ENCODE measurements at places on chromosomes 11 and 22.

GRCh38 chr11:14327116-14327515, 31.9 kb downstream of the RRAS2 start:
- no peak for DNase-seq

GRCh38 chr11:45155627-45156180, 9.3 kb downstream of the PRDM11 start:
- no peak for DNase-seq

DNA sequence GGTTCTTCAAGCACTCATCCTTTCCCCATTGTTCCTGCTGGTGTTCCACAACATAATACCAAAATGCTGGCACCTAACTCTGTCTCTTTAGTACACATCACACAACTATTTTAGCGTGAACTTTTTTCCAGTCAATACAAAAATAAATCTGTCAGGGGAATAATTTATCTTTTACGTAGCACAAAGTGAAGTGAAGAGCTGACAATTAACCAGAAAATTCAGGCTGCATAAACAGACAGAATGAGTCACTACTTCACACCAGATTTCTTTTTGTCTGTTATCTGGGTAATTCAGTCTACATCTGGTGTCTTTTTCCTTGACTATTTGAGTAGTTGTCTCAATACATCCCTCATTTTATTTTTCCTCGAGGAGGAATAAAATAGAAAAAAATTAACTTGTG, 7.9 kb upstream of the ETS1 start:
- DNase-seq = no peak

- no peak for DNase-seq
Observed at GRCh38 chr22:17376950-17377349, 7.7 kb downstream of the CECR2 start.

DNA sequence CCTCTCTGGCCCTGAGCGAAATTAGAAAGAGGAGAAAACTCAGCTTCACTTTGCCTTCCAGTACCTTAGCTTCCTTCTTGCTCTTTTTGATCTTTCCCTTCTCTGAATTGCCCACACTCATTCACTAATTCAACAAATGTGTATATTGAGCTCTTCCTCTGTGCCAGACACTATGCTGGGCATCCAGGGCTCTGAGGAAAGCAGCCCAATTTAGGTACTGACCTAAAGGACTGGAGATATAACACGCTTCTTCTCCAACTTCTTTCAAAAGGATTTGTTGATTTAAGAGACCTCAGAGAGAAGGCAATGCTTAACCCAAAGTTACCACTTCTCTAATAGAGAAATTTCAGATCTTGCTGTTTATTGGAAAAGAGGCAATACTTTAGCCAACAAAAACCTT, 103.6 kb downstream of the TMPRSS5 start:
- no peak for DNase-seq

DNA sequence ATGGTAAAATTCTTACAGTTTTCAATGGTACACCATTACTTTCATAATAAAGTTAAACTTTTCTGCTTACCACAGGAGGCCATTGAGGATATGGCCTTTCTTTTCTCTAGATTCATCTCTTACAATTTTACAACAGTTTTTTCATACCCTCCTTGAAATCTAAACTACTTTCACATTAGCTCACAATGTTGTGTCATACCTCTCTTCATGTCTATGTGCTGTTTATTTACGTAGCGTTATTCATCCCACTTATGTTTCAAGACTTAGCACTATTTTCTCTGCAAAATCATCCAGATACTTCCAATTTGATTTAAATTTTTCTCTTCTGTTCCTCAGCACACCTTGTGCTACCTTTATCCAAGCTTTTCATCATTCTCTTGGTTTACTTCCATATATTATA, 123.3 kb downstream of the METTL15 start:
- DNase-seq = no peak

GRCh38 chr11:45247433-45247832, 38.7 kb downstream of the SYT13 start:
- DNase-seq = peak; percentile 33

DNA sequence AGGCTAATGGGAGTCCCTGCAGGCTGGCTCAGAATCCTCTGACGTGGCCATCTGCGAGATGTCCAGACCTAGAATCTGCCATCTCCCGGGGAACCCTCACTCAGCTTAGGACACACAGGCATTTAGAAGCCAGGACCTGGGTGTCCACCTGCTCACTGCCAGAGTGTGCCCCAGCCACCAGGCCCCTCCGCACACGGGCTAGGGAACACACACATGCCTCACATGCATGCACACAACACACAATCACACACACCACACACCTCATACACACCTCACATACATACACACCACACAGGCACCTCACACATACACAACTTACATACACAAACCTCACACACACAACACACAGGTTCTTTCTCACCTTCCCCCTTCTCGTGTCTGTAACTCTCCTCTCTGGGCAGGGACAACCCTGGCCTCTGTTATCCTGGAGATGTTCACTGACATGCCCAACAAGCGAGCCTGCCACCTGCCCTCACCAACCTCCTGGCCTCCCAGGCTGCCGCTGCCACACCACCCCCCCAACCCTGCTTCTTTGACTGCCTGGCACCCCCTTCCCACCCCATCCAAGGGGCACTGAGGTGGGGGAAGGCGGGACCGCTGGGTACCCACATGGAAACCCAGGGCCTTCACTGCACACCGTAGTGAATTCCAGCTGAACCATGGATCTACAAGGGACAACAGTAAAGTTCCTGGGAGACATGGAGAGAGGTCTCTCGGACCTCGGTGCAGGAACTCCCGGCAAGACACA, 38.1 kb downstream of the GNB1L start:
- DNase-seq = peak; percentile 29

DNA sequence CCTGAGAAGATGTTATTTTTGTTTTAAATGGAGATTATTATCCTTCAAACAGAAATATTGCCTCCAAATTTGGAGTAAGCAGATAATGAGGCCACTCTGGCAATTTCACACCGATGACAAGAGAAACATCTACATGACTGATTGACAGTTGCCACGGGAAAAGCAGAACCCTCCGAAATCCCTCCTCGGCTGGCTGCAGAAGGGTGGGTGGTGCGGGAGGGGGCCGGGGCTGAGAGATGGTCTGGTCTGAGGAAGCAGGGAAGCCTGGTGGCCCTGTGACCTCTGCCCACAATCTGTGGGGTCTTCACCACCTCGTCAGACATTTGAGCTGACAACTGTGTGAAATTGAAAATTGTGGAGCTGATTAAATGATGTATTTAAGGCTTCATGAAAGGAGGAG, 503.2 kb downstream of the MN1 start:
- no peak for DNase-seq

GRCh38 chr11:11414996-11415395, 61.9 kb upstream of the CSNK2A3 start:
- DNase-seq = no peak

- DNase-seq = no peak
Observed at GRCh38 chr11:78930810-78931523, 356.3 kb upstream of the NARS2 start.

- DNase-seq = no peak
Observed at GRCh38 chr22:22094921-22095320, 112.3 kb upstream of the TOP3B start.

- no peak for DNase-seq
Observed at GRCh38 chr11:17439316-17439782, 37.3 kb downstream of the ABCC8 start.

- no peak for DNase-seq
Observed at GRCh38 chr11:95078526-95078925, 11.1 kb upstream of the ENDOD1 start.

DNA sequence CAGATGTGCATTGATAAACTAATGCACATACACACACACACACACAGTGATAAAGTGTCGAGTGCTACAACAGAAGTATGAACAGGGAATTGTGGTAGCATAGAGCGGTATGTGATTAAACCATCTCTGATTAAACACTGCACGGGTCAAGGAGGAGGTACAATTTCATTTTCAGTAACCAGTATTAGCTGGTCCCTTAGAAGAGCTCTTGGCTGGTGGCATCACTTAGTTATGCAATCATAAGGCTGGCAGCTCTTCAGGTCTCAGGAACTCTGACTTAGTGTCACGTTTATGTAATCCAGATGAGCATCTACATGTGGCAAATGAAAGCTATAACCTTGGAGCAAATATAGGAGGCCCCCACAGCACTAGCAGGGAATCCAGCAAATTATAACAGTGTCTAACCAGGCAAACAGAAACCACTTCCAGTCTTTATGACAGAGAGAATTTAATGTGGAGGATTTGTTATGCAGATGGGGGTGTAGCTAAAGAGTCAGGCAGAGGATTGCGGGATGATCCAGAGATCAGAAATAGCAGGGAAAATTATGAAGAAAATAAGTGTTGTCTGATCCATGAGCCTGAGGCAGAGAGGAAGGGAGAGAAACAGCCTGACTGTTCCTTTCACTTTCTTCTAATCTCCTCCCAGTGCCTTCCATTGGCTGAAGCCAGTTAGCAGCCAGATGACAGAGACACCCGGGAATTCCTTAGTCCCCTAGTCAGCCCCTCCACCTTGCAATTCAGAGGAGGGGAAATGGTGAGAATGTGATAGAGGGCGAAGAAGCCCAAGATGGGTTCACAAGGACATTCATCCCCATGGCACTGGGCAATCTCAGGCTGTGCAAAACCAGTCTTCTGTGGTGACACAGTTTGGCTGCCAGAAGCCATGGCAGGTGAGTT, 533.1 kb upstream of the TENM4 start:
- DNase-seq = no peak

- DNase-seq = no peak
Observed at GRCh38 chr11:100753571-100753970, 66.5 kb downstream of the ARHGAP42 start.

GRCh38 chr22:17732251-17732854, 41.9 kb downstream of the BID start:
- DNase-seq = no peak

DNA sequence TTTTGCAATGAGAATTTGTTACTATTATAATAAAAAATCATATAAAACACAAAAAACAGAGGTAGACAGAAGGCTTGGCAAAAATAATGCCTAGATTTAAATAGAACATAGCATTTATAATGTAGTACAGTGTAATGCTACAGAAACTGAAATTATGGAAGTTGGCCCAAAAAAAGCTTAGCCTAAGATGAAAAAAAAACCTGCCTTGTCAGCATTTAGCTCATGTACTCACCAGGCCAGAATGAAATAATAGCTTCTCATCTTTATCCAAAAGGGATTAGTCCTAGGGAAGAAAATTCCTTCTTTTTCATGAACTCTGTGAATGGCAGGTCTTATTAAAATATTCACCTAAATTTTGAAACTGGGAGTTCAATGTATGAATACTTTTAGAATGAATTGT, 951.1 kb downstream of the LRRC4C start:
- no peak for DNase-seq

GRCh38 chr11:131645237-131645636, 274.8 kb downstream of the NTM start:
- DNase-seq = no peak

- no peak for DNase-seq
Observed at GRCh38 chr11:105004021-105004420, 18.9 kb downstream of the CASP5 start.

DNA sequence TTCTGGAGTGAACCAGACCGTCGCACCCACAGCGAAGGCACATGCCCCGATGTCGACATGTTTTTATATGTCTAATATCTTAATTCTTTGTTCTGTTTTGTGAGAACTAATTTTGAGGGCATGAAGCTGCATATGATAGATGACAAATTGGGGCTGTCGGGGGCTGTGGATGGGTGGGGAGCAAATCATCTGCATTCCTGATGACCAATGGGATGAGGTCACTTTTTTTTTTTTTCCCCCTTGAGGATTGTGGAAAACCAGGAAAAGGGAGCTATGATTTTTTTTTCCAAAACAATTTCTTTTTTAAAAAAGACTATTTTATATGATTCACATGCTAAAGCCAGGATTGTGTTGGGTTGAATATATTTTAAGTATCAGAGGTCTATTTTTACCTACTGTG, 49.2 kb upstream of the OR4B1 start:
- DNase-seq = no peak

GRCh38 chr11:14393889-14394288, 34.9 kb upstream of the RRAS2 start:
- no peak for DNase-seq

GRCh38 chr22:47345025-47345424, 582.6 kb downstream of the TBC1D22A start:
- no peak for DNase-seq

- DNase-seq = no peak
Observed at GRCh38 chr11:897253-898142, 13.1 kb downstream of the CHID1 start.

- no peak for DNase-seq
Observed at GRCh38 chr11:63553759-63554158, 9.4 kb downstream of the PLAAT2 start.

GRCh38 chr22:25177895-25178294, 21.8 kb upstream of the CRYBB3 start:
- DNase-seq = no peak

DNA sequence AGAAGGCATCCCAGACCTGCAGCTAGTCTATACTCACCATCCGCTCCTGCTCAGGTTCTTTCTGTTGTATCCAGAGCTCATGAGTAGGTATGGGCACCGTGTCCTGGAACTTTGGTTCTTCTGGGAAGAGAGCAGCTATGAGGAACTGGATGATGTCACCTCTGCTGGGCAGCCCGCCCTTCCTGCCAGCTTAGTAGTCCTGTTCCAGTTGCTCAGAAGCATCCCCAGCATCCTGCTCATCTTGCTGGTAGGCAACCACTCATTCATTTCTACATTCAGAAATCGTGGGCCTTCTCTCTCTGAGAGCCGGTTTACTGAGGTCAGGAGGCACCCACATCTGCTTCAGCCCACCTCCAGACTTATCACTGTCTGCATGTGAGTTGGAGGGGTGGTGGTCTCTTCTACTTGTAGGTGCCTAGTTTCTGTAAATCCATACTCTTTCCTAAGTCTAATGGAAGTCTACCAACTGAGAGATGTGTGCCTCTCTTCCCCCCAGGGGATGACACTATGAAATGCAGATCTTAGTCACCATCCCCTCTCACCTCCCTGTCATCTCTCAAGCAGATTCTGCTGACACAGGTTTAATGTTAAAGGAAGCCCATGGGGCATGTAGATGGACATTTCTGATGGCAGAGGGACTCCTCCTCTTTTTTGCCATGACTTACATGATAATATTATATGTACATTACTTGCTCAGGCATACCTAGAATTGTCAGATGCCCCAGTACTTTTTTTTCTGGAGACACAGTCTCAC, 29.6 kb upstream of the CCDC134 start:
- DNase-seq = no peak

- no peak for DNase-seq
Observed at GRCh38 chr11:76551400-76551799, 106.6 kb downstream of the EMSY start.

- DNase-seq = no peak
Observed at GRCh38 chr22:17496841-17497240, 66.5 kb upstream of the SLC25A18 start.

DNA sequence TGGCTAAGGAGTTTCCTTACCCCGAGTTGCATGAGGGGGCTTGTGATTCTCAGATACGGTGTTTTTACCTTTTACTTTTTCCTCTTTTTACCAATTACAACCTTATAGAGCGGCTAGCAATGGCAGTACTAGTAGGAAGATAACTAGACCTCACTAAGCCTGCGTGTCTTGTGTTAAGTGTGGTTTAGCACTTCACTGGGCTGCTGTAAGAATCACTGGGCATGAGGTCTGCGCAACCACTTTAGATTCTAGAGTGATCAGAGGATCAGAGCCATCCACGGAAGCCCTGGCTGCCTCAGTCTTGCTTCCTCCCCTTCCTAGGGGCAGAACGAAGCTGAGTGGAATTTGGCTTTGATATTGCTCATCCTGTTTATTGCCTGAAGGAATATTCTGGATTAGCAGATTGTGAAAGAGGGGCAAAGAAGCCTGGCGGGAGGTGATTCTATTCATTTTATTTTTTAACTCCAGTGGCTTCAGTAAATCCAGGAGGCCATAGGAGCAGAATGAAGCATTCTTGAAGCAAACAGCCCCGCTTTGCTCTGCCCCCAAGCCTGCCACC, 88.5 kb downstream of the GRAMD1B start:
- DNase-seq = no peak
